ENCODE measurements at places on chromosomes 12 and 14. TPM values are rescaled to one million over a fixed set of nuclear protein-coding genes. Genes with fewer than 3 reads are reported as not detected.

DNA sequence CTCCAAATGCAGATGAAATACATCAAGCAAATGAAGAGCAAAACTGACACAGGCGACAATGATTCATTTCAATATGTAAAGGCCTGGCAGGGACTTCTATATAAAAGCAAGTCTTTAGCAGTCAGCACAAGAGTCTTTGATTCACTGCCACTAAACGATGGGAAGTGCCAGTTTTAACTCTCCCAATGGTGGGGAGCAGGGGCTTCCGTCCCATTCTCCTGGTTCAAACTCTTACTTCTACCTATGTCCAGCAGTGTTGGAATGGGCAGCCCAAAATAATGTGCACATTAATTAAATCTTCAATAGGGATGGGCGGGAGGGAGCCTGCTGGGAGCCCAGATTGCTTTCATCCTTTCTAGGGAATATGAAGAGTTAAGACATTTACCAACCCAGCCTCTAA is 97.5 kb upstream of the MDM1 start:
- H3K4me1 ChIP-seq, result no peaks in the 10 kb centered on the region
- H3K36me3 ChIP-seq, result no peaks in the 10 kb centered on the region
- no peak overlapping the region for H3K27ac ChIP-seq
- no peaks in the 10 kb centered on the region for H3K27me3 ChIP-seq
- no peak overlapping the region for H3K4me3 ChIP-seq
- DNase-seq, result no peak

DNA sequence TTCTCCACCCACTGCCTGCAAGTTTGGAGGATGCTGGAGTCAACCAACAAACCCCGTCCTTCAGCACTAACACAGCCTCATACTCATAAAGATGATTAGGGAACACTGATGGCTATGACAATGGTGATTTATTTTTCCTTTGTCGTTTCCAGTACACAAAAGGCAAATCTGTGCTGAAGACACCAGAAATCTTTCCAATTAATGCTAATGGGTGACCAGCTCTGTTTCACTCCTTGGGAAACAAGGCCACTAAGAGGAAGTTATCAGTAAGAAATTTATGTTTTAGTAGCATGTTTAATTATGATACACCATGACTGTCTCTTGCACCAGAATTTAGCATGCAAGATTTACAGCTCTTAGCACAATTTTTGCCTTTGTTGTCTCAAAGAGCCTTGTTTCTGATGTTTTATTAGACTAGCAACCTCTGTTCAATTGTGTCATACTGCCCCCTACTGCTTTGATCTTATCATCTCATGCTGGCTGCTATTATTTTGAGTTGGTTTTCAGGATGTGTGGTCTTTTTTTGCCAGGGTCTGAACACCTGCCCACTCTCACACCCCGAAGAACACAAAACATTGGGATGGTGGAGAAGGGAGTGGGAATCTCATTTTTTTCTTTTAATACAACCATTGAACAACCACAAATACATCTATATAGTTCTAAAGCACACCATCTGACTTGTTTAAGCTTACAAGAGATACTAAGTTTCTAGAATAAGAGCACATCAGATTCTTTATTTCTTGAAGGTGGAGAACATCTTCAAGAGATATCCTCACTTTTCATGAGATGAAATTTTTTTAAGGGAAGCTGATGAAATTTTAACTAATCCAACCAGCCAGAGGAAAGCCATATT is 160.9 kb downstream of the SPTSSA start:
- H3K4me1 ChIP-seq, result peaks cover 6% of the 10 kb centered on the region
- no peak overlapping the region for H3K27ac ChIP-seq
- no peak for DNase-seq
- H3K4me3 ChIP-seq, result no peak overlapping the region

DNA sequence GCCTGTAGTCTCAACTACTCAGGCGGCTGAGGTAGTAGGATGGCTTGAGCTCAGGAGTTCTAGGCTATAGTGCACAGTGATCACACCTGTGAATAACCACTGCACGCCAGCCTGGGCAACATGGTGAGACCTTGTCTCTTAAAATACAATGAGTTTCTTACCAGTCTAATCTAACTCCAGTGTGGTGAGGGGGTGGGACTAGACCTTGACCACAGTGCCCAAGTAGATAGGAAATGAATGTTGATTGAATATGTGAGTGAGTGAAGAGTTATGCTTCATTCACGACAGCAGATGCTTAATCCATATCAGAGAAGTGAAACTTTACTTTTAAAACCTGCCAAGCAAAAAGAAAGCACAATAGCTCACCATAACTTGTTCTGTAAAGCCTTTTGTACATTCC is 11.2 kb upstream of the AK7 start:
- H3K4me3 ChIP-seq, result no peak overlapping the region
- no peaks in the 10 kb centered on the region for H3K4me1 ChIP-seq
- peaks cover 17% of the 10 kb centered on the region for H3K36me3 ChIP-seq
- H3K27ac ChIP-seq, result no peak overlapping the region
- H3K27me3 ChIP-seq, result no peaks in the 10 kb centered on the region

- H3K27me3 ChIP-seq, result no peaks in the 10 kb centered on the region
- H3K4me1 ChIP-seq, result peaks cover 43% of the 10 kb centered on the region
- no peak overlapping the region for H3K27ac ChIP-seq
- H3K4me3 ChIP-seq, result no peak overlapping the region
Measured at GRCh38 chr12:69243099-69244084, 4.0 kb downstream of the CPSF6 start.

DNA sequence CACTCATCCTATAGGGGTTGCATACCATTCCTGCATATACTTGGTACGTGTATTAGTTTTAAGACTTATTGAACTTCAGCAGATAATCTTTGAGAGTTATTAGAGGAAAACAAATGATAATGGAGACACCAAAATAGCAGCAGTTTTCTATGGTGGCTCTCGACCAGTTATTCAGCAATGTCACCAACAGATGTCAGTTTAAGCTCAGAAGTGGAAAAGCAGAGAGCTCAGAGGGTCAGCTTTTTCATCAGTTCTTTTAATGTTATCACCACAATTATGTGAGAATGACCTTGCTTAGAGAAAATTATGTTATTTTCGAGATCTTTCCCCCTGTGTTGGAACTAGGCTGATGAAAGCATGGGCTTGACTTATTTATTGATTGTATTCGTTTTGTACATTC is 32.0 kb downstream of the PTPN11 start:
- H3K27ac ChIP-seq, result no peak overlapping the region
- no peaks in the 10 kb centered on the region for H3K27me3 ChIP-seq

DNA sequence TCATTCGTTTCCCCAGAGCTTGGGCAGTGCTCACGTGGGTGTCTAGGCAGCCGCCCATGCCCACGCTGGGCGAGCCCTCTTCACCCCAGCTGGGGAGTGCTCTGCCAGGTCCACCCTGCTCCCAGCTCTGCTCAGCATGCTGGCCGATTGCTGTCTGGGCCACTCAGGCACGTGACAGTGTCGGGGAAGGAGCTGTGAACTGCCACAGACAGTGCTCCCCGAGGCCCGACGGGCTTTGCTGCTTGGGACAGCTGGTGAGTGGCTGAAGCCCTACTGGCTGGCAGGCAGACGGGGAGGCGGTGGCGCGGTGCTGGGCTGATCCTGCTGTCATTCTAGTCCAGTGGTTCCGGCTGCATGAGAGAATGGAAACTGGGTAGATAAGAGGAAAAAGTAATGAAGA is 15.8 kb downstream of the NOC4L start:
- no peaks in the 10 kb centered on the region for H3K36me3 ChIP-seq
- no peak overlapping the region for H3K4me3 ChIP-seq
- no peak overlapping the region for H3K27ac ChIP-seq
- H3K27me3 ChIP-seq, result no peaks in the 10 kb centered on the region
- no peak for DNase-seq

GRCh38 chr12:113190761-113191160 is 5.2 kb downstream of the RITA1 start:
- DNase-seq, result no peak
- peaks cover 4% of the 10 kb centered on the region for H3K4me1 ChIP-seq
- peaks cover 4% of the 10 kb centered on the region for H3K36me3 ChIP-seq
- no peaks in the 10 kb centered on the region for H3K27me3 ChIP-seq
- no peak overlapping the region for H3K4me3 ChIP-seq

GRCh38 chr14:44613061-44613712 is 106.1 kb upstream of the FSCB start:
- H3K4me1 ChIP-seq, result no peaks in the 10 kb centered on the region
- no peak overlapping the region for H3K27ac ChIP-seq

DNA sequence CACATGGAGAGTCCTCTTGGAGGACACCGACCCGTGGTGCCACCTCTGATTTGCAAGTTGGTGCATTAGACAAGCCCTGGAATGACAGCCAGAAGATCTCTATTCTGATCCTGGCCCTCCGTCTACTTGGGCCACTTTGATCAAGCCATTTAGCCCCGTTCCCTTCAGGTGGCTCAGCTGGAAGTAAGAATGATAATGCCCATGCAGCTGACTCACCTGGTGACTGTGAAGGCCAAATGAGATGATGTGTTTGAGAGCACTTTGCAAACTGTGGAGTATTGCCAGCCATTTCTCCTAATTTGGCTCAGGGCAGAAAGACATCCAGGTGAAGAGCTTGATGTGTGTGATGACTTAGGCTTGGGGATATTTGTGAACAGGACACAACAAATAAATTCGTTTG is 165.9 kb downstream of the ETV6 start:
- no peak overlapping the region for H3K27ac ChIP-seq
- DNase-seq, result no peak
- H3K4me1 ChIP-seq, result peaks cover 54% of the 10 kb centered on the region
- no peaks in the 10 kb centered on the region for H3K36me3 ChIP-seq

DNA sequence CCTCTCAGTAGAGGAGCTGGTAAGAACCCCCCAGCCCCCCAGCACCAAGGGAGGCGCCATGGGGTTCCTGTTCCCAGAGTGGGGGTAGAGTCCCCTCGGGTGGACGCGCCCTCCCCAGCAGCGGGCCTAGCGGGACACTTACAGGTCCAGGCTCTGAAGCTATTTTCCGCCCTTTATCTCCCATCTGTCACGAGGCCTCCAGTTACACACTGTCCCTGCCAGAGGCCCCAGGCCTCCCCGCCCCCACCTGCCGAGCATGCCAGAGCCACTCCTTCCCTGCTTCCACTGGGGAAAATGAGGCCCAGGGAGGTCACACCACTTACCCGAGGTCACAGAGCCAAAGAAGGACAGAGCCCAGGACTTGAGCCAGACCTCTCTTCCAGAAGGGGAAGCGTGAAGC is 3.1 kb downstream of the C14orf180 start:
- H3K27me3 ChIP-seq, result no peaks in the 10 kb centered on the region
- H3K27ac ChIP-seq, result no peak overlapping the region
- no peaks in the 10 kb centered on the region for H3K36me3 ChIP-seq

DNA sequence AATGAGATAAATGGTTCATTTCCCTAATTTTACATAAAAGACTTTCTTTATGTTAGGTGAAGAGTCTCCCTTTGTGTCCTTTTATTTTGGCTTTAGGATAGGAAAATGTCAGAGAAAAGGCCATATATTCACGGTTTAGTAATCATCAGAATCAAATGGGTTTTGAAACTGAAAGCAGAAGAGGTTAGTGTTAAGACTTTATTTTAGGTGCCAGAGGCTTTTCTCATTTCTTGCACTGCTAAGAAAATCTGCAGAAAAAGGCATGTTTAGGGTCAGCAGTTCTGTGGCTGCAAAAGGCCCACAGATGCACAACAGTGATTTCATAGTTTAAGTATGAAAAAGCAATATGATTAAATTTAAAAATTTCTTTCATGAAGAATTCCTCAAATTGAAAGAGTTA is 80.4 kb upstream of the SINHCAF start:
- H3K36me3 ChIP-seq, result no peaks in the 10 kb centered on the region
- no peak overlapping the region for H3K27ac ChIP-seq
- H3K27me3 ChIP-seq, result no peaks in the 10 kb centered on the region
- H3K4me3 ChIP-seq, result no peak overlapping the region
- H3K4me1 ChIP-seq, result no peaks in the 10 kb centered on the region
- no peak for DNase-seq

- H3K4me3 ChIP-seq, result peak overlapping the region; percentile 84
- peaks cover 15% of the 10 kb centered on the region for H3K4me1 ChIP-seq
- H3K36me3 ChIP-seq, result no peaks in the 10 kb centered on the region
- H3K27me3 ChIP-seq, result no peaks in the 10 kb centered on the region
- H3K27ac ChIP-seq, result peak overlapping the region; percentile 87
- DNase-seq, result peak; percentile 58
Measured at GRCh38 chr12:120496413-120497340, 764 bp downstream of the DYNLL1 start.

GRCh38 chr12:132446633-132447326 is 43.2 kb upstream of the FBRSL1 start:
- no peaks in the 10 kb centered on the region for H3K27me3 ChIP-seq
- no peak overlapping the region for H3K4me3 ChIP-seq
- no peaks in the 10 kb centered on the region for H3K36me3 ChIP-seq
- no peak for DNase-seq
- H3K4me1 ChIP-seq, result no peaks in the 10 kb centered on the region
- H3K27ac ChIP-seq, result no peak overlapping the region

DNA sequence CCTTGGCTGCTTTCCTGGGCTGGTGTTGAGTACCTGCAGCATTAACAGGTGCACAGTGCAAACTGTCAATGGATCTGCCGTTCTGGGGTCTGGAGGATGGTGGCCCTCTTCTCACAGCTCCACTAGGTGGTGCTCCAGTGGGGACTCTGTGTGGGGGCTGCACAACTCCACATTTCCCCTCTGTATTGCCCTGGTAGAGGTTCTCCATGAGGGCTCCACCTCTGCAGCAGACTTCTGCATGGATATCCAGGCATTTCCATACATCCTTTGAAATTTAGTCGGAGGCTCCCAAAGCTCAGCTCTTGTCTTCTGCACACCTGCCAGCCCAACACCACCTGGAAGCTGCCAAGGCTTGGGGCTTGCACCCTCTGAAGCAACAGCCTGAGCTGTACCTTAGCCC is 198.6 kb downstream of the GXYLT1 start:
- no peaks in the 10 kb centered on the region for H3K36me3 ChIP-seq
- no peaks in the 10 kb centered on the region for H3K4me1 ChIP-seq
- no peak overlapping the region for H3K4me3 ChIP-seq
- DNase-seq, result no peak
- no peak overlapping the region for H3K27ac ChIP-seq
- H3K27me3 ChIP-seq, result no peaks in the 10 kb centered on the region

GRCh38 chr12:132527883-132528264 is 37.9 kb downstream of the FBRSL1 start:
- H3K27me3 ChIP-seq, result no peaks in the 10 kb centered on the region
- no peaks in the 10 kb centered on the region for H3K4me1 ChIP-seq
- DNase-seq, result no peak
- no peak overlapping the region for H3K27ac ChIP-seq
- H3K36me3 ChIP-seq, result no peaks in the 10 kb centered on the region

- H3K27ac ChIP-seq, result peak overlapping the region; percentile 30
- H3K36me3 ChIP-seq, result no peaks in the 10 kb centered on the region
- DNase-seq, result no peak
- H3K4me1 ChIP-seq, result no peaks in the 10 kb centered on the region
Measured at GRCh38 chr14:67999705-68000384, 180.3 kb downstream of the RAD51B start.

GRCh38 chr12:40049268-40049667 is 56.6 kb downstream of the SLC2A13 start:
- H3K4me3 ChIP-seq, result no peak overlapping the region
- no peak for DNase-seq
- H3K36me3 ChIP-seq, result no peaks in the 10 kb centered on the region
- H3K4me1 ChIP-seq, result peaks cover 21% of the 10 kb centered on the region

Gene ACTR10
- total RNA-seq, result 20.6 TPM

Gene PRH1
- 6.7 TPM for total RNA-seq

Gene SLC25A21
- total RNA-seq, result 0.83 TPM

Gene RASAL1
- 3.2 TPM for total RNA-seq

Gene TROAP
- 0.41 TPM for total RNA-seq

Gene RAB15
- total RNA-seq, result 12.2 TPM

Gene RIPK3
- 5.4 TPM for total RNA-seq

Gene FMNL3
- 2.0 TPM for total RNA-seq

Gene BHLHE41
- 29.4 TPM for total RNA-seq

All from pancreas (tissue), 10 donors.